ENCODE measurements at places on chromosomes 11 and 22.
A peak's percentile ranks its signal among the peaks of the same experiment; 100 is the strongest.

DNA sequence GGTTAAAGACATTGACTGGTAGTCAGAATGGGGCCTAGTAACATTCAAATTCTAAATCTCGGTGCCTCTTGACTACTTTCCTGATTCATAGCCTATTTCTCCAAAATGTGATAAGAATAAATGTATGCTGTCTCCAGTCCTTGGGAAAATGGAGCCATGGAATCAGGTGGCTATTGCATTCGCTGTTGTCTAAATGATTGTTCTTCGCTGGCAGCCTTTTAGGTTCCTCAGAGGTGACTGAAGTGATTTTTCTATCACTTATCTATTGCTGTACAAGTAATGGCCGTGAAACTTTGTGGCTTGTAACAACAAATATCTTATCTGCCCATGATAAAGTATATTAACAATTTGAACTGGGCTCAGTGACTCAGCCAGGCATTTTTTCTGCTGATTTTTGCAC is 15.4 kb downstream of the SRPRA start:
- no peak for DNase-seq

DNA sequence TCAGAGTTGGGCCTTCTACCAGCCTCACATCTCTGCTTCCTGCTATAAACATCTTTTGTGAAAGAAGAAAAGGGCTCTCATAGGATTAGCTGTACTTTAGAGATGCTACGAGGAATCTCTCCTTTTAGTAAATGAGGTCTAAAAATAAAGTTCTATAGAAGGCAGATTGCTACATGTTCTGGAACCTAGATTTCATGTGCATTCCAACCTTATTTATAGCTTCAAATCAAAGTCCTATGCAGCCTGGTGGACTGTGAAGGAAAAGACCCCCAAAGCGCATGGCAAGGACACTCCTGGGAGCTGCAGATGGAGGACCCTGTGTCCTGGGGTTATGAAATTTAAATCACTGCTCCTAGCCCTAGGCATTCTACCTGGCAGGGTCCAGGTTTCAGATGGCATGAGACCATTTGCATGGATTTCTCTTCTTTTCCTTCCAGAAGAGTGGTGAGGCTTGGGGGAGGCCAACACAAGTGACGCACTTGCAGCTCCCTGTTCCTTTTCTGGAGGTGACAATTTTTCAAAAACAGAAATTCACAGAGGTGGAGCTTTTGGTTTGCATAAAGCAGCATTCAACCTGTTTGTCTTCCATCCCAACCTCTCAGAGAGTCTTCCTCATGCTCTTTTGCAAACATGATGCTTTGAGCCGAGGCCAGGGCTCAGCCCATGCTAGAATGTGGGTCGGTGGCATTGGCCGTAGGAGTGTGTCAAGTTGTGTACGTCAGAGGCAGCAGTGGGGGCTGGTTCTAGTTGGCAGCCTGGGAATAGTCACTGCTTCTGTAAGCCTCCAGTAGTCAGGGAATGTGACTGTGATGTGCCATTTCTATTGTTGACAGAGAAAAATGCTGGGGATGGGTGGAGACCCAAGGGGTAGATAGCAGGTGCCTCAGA is 6.3 kb downstream of the CRY2 start:
- DNase-seq: no peak

DNA sequence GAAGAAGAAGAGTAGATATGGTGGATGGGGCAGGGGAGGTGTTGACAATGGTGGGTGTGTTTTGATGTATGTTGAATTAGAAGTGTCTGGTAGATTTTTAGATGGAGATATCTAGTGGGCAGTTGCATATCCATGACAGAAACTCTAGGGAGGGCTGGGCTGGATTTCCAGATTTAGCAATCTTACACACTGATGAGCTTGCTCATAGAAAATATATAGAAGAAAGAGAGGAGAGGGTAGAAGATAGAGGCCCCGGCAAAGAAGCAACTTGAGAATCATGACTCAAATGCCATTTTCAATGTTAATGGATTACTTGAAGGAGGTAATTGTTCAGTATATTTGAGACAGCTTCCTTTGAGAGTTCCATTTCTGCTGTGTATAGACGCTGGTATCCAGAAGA is 8.2 kb downstream of the REXO2 start:
- DNase-seq: no peak

DNA sequence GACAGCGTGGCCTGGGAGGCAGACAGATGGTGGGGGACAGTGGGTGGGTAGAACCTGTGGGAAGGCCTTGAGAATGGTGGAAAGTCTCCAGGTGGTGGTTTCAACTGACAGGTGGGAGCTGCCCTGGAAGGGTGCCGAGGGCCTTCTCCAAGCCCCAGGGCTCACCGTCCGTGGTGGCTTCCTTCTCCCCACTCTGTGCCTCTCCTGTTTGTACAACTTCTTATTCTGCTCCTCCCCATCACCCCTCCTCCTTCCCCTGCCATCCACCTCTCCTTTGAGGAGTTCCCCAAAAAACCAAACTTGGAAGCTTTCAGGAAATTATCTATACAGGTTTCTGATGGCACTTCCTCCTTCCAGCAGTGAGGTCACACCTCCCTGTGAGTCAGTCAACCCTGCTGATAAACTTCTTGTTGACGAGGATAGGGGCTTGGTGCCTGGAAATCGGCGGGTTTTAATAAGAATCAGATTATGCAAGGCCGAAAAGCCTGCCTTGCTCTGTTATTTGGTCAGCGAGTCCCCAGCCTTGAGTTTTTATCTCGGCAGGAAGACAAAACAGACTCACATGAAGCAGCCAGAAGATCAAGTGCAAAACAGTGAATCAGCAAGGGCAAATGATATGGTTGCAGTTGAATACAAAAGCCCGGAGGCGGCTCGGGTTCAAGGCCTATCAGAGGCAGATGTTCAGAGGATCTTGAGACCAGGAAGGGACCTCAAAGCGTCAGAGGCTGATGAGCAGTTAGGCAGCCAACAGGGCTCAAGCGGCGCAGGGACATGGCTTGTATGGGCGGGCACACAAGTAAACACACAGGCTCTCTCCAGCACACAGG is 9.5 kb upstream of the ST3GAL4 start:
- no peak for DNase-seq

DNA sequence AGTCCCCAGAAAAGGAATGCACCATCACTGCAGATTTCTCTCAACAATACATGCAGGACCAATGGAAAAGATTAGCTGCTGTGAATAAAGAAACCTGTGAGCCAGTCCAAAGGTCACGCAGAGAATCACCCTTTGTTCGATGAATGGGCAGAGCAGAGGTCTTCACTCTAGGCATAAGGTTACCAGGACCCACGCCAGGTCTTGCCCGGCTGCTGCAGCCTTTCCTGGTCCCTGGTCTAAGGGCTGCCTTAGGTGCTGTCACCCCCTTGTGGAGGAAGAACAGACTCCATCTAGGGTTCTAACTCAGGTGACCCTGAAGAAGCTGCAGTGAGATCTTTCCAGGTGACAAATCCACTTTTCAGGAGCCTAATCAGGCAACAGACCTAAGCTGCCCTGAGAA is 29.0 kb upstream of the NAP1L4 start:
- DNase-seq: no peak

- DNase-seq: no peak
Measured at GRCh38 chr11:88801484-88802123, 264.2 kb downstream of the GRM5 start.

GRCh38 chr11:82176365-82176764 is 557.3 kb downstream of the FAM181B start:
- DNase-seq: no peak

DNA sequence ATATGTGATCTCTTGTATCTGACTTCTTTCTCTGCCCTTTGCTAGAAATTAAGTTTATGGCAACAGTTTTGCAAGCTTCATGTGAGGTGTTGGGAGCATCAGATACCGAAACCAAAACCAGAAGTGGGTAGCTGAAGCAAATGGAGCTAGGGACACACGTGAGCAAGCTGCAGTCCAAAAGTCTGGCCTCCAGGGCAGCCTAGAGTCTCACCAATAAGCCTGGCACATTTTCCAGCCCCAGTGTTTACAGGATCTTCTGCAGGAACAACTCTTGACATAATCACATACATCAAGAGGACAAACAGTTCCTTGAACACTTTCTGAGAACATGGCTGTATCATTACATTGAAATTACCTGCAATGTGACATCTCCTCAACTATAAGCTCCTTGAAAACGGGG is 114.1 kb downstream of the LARGE1 start:
- DNase-seq: no peak

DNA sequence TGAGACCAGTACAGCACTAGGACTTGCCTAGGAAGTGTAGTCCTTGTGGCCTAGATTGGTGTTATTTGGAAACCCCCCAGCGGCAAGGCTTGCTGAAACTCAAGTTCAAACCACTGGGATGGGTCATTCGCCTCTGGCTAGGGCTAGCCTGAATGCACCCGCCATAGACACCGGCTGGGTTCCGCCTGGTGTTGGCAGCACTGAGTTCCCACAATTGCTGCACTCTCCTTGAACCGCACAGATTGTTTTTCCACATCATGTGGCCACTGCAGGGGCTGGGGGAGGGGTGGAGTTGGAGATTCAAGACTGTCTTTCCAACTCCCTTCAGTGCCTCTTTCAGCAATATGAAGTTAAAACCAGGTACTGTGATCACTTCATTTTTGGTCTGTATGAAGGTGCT is 43.1 kb downstream of the CCDC73 start:
- no peak for DNase-seq

- DNase-seq: no peak
Measured at GRCh38 chr11:121929581-121929980, 186.4 kb downstream of the BLID start.

DNA sequence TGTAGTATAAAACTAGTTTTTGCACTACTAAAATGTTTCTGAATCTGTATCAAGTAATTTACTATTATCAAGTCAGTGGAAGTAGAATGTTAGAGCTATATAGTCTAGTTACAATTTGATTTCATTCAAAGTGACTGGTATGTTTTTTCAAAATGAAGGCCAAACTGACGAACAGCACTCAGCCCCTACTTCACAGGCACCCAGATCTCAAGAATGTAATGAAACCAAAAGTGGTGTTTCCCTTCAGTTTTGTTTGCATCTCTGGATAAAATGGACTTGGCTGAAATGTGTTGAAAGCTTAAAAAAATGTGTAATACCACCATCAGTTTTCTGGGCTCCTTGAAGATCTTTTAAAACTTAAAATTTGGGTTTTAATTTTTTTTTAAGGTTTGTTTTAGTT is 46.4 kb downstream of the QSER1 start:
- DNase-seq: no peak

GRCh38 chr11:43547889-43548381 is 132.6 kb upstream of the HSD17B12 start:
- no peak for DNase-seq

DNA sequence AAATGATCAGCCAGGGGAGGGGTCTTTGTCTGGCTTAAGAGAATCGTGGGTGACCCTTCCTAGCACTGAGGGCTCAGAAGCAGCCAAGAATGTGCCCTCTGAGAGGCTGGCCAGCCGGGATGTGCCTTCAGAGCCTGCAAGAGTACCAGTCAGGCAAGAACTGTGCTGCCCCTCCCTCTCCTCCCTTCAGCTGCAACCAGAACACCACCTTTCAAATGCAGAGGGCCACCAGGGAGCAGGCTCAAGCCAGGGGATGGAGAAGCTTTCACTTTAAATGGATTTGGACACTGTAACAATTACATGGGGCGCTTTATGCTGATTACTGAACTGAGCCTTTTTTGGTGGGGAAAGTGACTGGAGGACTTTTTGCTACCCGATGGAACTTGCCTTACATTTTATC is 44.9 kb upstream of the TENM4 start:
- DNase-seq: peak; percentile 29

DNA sequence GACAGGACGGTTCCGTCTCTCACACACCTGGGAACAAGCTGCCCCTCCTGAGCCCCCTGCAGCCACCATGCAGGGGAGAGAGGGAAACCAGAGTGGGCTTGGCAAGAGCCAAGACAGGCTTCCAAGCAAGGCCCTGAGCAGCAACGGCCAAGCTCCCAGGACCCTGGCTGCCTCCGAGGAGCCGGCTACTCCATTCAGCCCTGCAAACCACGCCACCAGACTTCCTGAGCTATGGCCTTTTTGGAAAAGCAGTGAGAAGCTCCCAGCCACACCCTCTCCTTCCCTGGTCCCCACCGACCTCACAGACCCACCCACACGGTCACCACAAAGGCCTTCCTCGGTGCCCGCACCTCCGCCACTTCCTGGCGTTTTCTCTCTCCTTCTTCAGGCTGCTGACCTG is 479.0 kb downstream of the BRD1 start:
- DNase-seq: no peak

DNA sequence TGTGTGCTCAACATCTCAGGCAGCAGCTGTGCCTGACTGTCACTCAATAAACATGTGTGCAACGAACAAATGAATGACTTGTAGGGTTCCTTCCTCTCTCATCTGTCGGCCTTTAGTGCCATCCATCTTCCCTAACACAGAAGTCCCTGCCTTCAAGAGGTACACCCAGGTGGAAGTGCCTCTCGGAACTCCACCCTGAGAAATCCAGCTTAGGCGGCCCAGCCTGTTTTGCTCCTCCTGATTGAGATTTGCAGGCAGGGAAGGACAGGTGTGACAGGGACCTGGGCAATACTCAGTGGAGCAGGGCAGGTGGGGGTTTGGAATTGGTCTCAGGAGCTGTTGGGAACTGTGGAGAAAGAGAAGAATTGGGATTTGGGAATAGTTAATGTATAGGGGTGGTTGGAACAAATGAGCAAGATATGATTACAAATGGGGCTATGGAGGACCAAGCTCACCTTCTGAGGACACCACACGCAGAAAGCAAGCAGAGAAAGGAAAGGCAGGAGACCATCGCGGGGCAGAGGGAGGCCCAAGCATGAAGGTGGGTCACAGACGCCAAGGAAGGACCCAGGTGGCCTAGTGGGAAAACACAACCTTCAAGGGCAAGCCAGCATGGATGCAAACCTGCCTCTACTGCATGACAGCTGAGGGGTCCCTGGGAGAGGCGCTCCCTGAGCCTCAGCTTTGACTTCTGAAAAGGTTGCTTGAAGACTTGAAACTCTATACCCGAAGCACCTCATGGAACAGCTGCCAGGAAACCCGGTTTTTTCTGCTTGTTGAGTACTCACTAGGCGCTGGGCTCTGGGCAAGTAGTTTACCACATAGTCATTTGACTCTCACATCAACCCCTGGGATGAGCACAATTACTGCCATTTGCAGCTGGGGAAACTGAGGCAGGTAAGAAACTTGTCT is 40.9 kb upstream of the ANO1 start:
- DNase-seq: no peak

- no peak for DNase-seq
Measured at GRCh38 chr22:17703811-17704210, 65.3 kb downstream of the BCL2L13 start.

- no peak for DNase-seq
Measured at GRCh38 chr11:75028724-75029123, 40.0 kb downstream of the NEU3 start.

DNA sequence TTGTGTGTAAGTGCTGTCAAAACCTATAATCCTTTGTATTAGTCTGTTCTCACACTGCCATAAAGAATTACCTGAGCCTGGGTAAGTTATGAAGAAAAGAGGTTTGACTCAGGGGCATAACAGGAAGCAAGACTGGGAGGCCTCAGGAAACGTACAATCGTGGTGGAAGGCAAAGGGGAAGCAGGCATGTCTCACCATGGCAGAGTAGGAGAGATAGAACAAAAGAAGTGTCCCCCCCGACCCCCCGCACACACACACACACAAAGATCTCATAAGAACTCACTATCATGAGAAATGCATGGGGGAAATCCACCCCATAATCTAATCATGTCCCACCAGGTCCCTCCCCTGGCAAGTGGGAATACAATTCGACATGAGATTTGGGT is 2.3 kb upstream of the USP28 start:
- no peak for DNase-seq

GRCh38 chr22:22767876-22768602 is 119.6 kb upstream of the IGLL5 start:
- no peak for DNase-seq
